Kasumi-1 (cell line): ENCODE measurements at places on chromosomes 1 and 21.

- DNase-seq: peak; percentile 69
Measured at GRCh38 chr1:92623187-92623778, 136.6 kb upstream of the GFI1 start.

DNA sequence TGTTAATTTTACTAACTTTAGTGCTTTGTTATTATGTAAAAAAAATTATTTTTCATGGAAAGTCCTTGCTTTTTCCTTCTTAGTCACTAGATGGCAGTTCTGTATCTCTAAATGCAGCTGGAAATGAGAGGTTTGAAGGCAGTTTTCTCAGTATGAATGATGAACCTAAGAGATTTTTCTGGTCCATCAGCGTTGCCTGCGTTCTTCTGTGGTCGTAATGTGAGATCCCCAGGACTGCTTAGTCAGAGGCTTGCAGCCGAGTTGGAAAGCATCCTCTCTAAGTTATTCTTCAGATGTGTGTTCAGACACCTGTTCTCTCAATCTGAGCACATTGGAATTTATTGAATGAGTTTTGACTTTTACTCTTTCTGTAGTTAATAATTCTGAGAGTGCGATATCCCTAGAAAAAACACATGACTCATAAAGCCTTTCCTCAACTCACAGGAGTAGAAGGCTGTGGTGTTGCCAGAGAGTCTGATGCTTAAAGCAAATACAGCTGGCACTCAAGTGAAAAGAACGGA, 99.3 kb downstream of the FMN2 start:
- peak; percentile 59 for DNase-seq

DNA sequence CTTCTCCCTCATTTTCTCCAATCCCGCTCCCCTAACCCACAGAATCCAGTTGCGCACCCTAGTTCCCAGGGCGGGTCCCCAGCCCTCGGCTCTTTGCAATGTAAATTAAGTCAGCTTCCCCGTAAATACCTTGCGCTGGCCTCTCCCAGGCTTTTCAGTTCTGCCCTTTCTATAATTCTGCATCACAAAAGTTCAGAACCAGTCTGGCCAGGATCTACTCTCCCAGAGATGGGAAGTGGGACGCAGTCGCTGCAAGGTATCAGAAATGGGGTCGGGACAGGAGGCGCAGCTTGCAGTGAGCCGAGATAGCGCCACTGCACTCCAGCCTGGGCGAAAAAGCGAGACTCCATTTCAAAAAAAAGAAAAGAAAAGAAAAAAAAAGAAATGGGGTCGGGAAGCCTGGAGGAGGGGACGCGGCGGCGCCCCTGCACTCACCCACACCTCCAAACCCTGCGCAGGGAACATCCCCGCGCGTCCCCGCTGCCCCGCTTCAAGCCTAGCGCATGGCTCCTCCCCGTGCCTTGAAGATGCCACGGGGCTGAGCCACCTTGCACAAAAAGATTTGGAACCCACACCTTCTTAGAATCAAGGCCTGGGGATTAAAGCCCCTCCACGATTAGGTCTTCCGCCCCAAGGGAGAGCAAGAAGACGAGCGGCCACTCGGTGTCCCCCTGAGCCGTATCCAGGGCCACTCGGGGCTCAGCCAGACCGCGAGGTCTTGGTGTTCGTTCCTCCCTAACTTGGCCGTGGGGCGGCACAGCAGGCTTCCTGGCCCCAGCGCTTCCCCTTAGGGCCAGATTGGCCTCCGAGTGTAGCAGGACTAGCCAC, 27.2 kb upstream of the ITLN2 start:
- peak; percentile 39 for DNase-seq

DNA sequence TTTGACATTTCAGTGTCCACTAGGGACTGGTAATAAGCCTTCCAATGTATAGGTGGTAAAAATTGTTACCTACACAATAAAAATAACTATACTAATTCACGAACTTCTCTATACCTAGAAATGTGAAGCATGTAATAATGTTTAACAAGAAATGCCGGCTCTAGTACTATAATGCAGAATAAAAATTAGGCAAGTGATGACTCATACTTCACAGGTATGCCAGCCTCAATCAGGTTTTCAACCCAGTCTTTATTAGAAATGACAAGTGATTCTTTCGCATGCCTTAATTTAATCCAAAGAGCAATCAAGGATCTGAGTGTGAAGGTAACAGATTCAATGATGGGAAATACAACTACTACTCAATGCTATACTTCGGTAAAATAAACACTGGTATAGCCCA, 134.9 kb downstream of the RERE start:
- DNase-seq: no peak

- no peak for DNase-seq
Measured at GRCh38 chr1:203143641-203144040, 16.1 kb downstream of the ADORA1 start.

DNA sequence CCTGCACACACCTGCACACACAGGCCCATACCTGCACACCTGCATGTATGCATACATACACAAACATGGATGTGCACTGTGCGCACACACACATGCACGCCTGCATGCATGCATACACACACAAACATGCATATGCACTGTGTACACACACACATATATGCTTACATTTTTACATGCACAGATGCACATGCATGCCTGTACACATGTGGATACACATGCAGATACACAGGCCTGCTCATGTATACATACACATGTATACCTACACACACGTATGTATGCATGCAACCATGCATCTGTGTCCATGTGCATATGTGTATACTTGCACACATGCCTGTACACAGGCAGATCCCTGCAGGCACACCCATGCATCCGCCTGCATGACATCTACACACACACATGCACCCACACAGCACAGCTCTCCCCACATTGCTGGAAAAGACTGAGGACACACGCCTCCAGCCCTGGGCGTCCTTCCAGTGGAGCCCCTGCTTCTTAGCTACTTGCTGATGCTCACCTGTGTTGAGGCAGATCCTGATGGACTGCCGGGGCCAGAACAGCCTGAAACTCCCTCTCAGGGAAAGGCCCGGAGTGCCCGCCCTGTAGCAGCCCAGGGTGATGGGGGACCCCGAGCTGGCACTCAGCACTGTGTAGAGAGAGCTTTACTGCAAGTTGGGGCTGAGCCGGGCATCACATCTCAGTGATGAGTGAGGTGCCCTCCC, 28.6 kb downstream of the KRTAP10-1 start:
- DNase-seq: no peak

GRCh38 chr1:179337942-179338560, 27.7 kb upstream of the AXDND1 start:
- no peak for DNase-seq

DNA sequence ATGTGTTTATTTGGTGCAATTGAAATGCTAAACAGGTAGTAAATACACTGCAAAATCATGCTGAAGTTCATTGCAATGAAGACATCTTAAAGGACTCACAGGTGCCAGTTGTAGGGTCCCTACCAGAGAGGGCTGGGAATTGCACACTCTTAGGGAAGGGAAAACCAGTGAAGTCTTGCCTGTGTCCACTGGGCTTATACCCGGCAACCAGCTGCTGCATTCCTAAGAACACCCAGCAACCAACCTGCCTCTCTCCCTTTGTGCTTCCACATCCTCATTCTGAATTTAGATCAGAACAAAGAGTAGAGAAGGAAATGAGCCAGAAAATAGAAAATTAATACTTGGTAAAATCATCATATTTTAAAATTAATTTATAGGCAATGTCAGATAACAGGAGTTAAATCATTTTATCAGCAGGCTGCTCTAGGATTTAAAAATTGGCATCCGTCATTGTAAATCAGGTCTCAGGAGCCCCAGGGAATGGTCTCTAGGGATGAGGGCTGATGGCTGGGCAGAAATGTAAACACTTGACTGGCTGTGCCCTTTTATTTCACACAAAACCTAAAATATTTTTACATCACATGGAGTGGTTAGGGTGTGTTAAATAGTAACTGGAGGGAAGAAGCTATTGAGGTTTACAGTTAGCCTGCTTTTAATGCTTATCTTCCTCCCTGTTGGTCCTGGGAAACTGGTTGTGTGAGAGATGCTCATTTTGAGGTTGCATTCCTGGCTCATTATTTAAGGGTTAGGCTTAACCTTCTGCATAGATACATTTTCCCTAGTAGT, 31.3 kb downstream of the PTGFRN start:
- DNase-seq: no peak

DNA sequence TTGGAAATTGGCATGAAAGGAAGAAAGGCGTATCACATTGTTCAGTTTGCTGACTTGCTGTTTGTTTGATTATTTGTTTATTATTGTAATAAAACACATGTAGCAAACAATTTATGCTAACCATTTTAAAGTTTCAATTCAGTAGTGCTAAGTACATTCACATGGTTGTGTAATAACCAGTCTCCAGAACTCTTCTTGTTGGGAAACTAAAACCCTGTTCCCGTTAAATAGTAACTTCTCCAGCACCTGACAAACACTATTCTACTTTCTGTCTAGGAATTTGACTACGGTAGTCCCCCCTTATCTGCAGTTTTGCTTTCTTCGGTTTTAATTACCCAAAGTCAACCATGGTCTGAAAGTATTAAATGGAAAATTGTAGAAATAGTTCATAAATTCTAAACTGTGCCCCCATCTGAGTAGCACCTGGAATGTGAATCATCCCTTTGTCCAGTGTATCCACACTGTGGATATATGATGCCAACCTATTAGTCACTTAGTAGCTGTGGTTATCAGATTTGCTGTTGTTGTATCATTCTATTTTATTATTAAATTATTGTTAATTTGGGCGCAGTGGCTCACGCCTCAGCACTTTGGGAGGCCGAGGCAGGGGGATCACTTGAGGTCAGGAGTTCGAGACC, 5.5 kb downstream of the MORC3 start:
- no peak for DNase-seq

DNA sequence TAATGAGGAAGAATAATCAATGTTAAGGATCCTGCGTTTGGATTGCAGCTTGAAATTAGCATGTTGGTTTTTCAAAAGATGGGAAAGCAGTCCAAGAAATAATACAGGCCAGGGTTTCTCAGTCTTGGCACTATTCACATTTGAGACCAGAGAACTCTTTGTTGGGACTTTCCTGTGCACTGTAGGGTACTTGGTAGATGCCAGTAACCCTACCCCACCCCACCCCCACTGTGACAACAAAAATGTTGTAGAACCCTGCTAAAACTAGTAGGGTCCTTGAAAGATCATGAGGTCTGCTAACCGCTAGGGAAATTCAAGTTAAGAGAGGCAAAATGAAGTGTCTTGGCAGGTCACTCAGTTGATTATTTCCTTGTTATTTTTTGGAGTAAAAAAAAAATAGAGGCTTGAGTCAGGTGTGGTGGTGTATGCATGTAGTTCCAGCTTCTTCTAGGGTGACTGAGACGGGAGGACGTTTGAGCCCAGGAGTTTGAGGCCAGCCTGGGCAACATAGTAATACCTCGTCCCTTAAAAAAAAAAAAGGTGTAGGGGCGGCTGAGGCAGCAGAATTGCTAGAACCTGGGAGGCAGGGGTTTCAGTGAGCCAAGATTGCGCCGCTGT, 53.3 kb downstream of the SPEN start:
- no peak for DNase-seq

DNA sequence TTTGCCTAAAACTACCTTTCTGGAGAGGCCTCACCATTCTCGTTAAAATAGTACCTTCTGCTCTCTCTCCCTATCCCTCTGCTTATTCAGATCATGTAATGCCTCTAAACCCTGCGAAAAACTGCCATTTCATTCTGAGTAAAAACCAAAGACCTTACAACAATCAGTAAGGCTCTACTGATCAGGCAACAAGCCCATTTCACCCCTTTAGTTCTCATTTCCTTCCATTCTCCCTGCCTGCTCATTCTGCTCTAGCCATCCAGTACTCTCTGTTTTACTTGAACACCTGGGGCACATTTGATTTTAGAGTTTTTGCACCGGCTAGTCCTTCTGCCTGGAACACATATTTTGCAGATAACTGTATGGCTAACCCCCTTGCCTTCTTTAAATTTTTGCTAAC, 187.8 kb downstream of the COQ8A start:
- DNase-seq: no peak

- DNase-seq: no peak
Measured at GRCh38 chr1:12229386-12229834, 420 bp upstream of the VPS13D start.

DNA sequence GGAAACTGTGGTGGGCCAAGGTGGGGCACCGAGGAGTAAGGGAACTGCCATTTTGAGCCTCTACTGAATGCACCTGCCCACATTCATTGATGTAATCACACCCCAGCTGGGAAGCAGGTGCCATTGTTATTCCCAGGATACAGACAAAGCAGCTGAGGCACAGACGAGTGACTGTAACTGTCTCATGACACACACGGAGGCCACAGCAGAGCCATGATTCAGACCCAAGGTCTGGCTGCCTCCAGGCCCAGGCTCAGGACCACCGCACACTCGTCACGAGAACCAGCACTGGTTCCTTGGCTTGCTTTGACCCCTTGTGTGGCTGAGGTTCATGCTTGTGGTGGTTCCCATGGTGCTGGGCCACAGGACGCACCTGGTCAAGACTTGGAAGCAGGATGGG, 45.6 kb upstream of the CLIC4 start:
- DNase-seq: no peak

DNA sequence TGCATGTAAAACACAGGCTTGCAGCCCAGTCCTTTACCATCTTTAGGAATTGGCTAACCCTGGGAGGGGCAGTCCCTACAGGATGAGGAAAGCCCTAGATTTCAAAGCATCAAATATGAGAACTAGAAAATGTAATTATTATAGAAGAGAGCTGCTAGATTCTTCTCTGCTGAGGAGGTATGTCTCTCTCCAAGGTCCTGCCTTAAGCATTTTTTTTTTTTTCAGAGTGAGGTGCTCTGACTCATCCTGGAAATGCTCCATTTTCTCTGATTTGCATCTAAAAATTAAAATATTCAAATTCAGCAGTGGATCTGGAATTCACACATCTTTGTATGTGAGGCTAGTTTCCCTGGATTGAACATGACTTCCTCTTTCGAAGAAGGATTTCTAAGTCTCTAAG, 149.8 kb downstream of the ZNF648 start:
- no peak for DNase-seq

- DNase-seq: no peak
Measured at GRCh38 chr1:110310300-110310699, 28.9 kb upstream of the RBM15 start.

- DNase-seq: no peak
Measured at GRCh38 chr1:84795213-84795612, 97.8 kb downstream of the LPAR3 start.

GRCh38 chr1:56719171-56719570, 74.1 kb downstream of the PRKAA2 start:
- DNase-seq: no peak

GRCh38 chr1:206589206-206589605, 23.1 kb downstream of the EIF2D start:
- no peak for DNase-seq

DNA sequence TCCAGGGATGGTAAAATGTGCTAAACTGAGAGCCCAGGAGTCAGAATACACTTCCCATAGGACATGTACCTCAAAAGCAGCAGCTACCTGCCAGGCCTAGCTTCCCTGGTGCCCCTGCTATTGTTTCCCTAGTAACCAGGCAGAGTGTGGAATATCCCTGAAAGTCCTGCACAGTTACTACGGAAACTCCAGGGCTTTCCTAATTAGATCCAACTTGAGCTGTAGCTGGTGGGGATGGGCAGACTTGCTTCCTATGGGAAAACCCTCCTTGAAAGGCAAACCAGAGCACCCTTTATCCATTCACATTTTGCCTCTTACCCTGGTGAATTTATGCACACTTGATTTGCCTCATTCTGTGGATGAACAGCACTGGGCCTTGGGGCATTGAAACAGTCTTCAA, 559.9 kb upstream of the PBX1 start:
- no peak for DNase-seq

GRCh38 chr1:246690100-246690499, 34.1 kb upstream of the SCCPDH start:
- no peak for DNase-seq

GRCh38 chr1:224217655-224218623, 34.9 kb downstream of the DEGS1 start:
- no peak for DNase-seq

GRCh38 chr1:201749059-201749690, 79.8 kb upstream of the IPO9 start:
- DNase-seq: no peak
